Thymus (tissue), 14 donors: ENCODE measurements at places on chromosomes 5 and 9. TPM values are rescaled to one million over a fixed set of nuclear protein-coding genes. Genes with fewer than 3 reads are reported as not detected.

DNA sequence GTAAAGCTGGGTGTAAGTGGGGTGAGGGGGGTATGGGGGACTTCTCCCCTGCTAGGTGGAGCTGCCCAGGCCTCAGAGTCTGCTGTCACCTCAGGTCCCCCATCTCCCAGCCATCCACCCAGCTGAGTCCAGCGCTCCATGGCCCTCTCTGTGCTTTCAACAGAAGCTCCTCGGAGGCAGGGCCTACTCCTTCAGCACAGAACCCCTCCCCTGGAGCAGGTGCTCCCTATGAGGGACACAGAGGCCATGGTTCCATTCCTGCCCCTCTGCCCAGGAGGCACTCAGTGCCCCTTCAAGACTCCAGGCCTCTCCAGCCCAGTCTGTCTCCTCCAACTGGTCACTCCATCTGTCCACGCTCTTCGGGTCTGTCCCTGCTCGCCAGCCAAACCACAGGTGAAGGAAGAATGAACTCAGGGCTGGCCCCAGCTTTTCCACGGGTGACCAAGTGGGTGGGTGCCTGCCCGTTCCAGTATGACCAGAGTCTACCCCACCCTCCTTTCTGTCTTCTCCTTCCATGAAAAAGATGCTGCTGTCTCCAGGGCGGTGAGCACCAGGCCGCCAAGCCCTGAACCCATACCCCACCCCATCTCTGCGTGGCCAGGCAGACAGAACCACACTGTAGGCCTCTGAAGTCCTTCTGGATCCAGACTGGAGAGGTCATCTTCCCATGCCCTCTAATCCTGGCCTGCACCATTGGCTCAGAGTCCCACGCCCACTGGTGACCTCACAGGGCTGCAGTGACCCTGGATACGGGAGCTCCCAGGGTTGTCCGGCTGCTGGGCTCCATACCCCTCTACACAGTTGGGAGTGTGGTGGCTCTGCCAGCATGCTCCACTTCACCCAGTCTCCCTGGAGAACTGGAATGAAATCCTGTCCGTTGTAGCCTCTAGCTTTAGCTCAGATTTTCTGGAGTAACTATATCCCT is 11.9 kb downstream of the GBGT1 start:
- H3K4me1 ChIP-seq: peaks cover 23% of the 10 kb centered on the region
- H3K36me3 ChIP-seq: no peaks in the 10 kb centered on the region
- H3K27ac ChIP-seq: no peak overlapping the region
- H3K27me3 ChIP-seq: no peaks in the 10 kb centered on the region
- H3K4me3 ChIP-seq: no peak overlapping the region

DNA sequence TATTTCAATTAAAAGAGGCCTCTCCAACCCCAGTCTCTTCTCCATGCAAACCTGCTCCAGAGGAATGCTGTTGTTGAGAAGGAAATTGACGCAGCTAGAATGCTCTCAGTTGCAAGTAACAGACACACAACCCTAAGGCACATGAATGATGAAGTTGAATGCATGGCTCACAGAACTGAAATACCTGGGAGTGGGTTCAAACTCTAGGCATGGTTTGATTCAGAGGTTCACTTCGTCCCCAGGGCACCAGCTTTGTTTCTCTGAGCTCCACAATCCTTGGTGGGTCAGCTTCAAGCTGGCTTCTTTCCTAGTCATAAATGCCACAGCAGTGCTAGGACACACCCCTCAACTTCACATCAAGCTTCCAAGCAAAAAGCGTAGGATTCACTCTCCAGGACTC is 4.6 kb downstream of the ACTL7B start:
- no peak overlapping the region for H3K27ac ChIP-seq
- H3K4me3 ChIP-seq: no peak overlapping the region
- H3K36me3 ChIP-seq: no peaks in the 10 kb centered on the region
- H3K4me1 ChIP-seq: no peaks in the 10 kb centered on the region
- no peak for DNase-seq

GRCh38 chr9:116379821-116380220 is 226.2 kb downstream of the PAPPA start:
- no peak for DNase-seq
- H3K36me3 ChIP-seq: no peaks in the 10 kb centered on the region
- H3K27me3 ChIP-seq: no peaks in the 10 kb centered on the region
- no peak overlapping the region for H3K4me3 ChIP-seq
- H3K27ac ChIP-seq: no peak overlapping the region

Gene SPINK1
- 1.5 TPM for total RNA-seq

DNA sequence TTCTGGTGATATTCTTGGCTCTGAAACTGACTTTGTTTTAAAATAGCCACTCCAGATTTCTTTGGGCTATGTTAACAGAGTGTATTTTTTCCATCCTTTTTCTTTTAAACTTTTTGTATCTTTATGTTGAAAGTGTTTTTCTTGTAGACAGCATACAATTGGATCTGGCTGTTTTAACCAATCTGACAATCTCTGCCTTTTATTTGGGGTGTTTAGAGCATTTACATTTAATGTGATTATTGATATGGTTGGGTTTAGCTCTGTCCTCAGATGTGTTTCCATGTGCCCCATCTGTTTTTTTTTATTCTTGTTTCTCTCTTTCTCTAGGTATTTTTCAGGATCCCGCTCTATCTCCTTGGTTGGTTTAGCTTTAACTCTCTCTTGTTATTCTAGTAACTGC is 10.7 kb downstream of the SLC6A18 start:
- H3K4me1 ChIP-seq: peaks cover 4% of the 10 kb centered on the region
- H3K36me3 ChIP-seq: peaks cover 2% of the 10 kb centered on the region
- no peak overlapping the region for H3K4me3 ChIP-seq
- peaks cover 4% of the 10 kb centered on the region for H3K27me3 ChIP-seq
- no peak for DNase-seq
- no peak overlapping the region for H3K27ac ChIP-seq
